ENCODE measurements at places on chromosomes 11 and 22. TPM values are rescaled to one million over a fixed set of nuclear protein-coding genes. Genes with fewer than 3 reads are reported as not detected.

The FGF19 gene
- total RNA-seq = not detected

The CBX7 gene
- total RNA-seq = 7.7 TPM

The NELL1 gene
- 2.2 TPM for total RNA-seq

The LAYN gene
- total RNA-seq = 4.5 TPM

The OPCML gene
- 0.82 TPM for total RNA-seq

The NXPE1 gene
- total RNA-seq = not detected

The CBY1 gene
- total RNA-seq = 46.1 TPM

The ADM2 gene
- 3.2 TPM for total RNA-seq

GRCh38 chr11:80846979-80847378 is 1406.1 kb upstream of the TENM4 start:
- no peak for DNase-seq

GRCh38 chr11:34926101-34926830 is 9.8 kb downstream of the PDHX start:
- DNase-seq = no peak

DNA sequence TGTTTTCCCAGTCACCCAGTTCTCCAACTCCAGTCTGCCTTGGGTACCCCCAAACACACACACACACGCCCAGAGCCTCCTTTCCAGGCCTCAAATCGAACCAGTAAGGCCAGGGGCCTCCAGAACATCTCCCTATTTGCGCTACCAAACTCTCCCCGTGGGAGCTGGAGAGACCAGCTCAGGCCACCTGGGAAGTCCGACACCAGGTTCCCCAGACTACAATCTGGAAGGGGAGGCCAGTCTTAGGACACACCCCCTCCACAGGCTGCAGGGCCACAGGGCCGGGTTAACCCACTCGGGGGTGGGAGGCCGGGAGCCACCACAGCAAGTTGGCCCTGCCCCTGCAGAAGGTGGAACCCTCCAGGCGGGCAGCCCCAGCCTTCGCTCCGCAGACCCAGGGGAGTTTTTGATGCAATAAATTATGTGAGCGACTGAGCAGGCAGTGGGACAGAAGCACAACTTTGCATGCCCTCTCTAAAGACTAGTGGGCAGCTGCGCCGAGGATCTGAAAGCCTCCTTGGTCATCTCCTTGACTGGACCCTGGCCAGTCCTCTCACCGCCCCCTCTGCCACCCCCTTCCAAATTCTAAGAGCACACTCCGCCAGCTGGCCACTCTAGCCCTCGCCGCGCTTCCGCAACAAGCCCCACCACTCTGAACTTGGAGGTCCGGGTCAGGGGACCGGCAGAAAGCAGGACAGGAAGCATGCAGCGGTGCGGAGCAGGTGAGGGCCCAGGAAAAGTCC is 2.8 kb downstream of the IGF2 start:
- no peak for DNase-seq

- DNase-seq = no peak
These were observed 12.6 kb downstream of the PARVA start for GRCh38 chr11:12389676-12390657.

- DNase-seq = no peak
These were observed 37.4 kb downstream of the PRDM10 start for GRCh38 chr11:129965248-129965647.

GRCh38 chr22:17121233-17122195 is at the start of gene TMEM121B:
TSS of gene TMEM121B (minus strand) at chr22:17121360. CDS start at chr22:17121127, 233 bp downstream.
- peak; percentile 66 for DNase-seq

DNA sequence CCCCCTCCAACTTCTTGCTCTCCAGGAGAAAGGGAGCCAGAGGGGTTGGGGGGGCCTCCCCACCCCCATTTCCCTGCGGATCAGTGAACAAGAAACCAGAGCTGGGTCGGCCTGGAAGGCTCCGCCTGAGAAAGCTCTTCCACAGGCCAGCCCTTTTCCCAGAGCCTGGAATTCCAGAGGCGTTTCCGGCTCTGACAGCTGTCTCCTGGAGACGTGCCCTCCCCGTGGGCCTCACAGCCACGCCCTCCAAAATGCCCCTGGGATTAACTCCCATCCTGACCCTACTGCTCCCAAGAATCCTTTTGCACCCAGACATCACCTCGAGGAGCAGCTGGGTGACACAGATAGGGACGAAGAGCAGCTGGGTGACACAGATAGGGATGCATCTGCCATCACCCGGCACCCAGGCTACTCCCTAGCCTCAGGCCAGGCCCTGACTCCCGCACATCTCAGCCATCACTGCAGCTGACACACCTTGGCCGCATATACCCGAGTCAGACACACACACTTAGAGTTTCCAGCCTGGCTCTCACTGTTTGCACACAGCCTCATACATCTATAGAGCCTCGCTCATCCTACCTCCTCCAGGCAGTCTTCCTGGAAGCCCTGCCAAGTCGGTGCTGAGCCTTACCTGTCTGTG is 7.6 kb upstream of the CDC42EP1 start:
- no peak for DNase-seq

- no peak for DNase-seq
These were observed 1.7 kb downstream of the MRGPRD start for GRCh38 chr11:68978931-68979594.

- no peak for DNase-seq
These were observed 76.2 kb downstream of the KCNC1 start for GRCh38 chr11:17810746-17811145.

DNA sequence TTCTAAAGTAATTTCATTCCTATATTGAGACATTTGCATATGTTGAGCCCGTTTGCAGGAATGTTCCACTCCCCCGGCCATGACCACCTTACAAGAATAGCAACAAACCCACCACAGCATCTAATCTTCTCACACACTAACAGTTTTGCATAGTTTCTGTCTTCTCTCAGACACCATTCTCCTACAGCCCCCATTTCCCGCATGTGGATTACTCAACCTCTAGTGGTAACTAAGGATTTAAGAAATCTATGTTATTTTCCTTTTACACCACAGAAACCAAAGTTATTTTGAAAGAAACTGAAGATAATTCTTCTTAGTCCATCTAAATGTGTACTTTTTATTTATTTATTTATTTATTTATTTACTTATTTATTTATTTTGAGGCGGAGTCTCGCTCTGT is 2.3 kb downstream of the MS4A4E start:
- no peak for DNase-seq

GRCh38 chr11:107592813-107593212 is 1.9 kb downstream of the ELMOD1 start:
- no peak for DNase-seq

- no peak for DNase-seq
These were observed 36.1 kb downstream of the UBASH3B start for GRCh38 chr11:122691549-122692150.

DNA sequence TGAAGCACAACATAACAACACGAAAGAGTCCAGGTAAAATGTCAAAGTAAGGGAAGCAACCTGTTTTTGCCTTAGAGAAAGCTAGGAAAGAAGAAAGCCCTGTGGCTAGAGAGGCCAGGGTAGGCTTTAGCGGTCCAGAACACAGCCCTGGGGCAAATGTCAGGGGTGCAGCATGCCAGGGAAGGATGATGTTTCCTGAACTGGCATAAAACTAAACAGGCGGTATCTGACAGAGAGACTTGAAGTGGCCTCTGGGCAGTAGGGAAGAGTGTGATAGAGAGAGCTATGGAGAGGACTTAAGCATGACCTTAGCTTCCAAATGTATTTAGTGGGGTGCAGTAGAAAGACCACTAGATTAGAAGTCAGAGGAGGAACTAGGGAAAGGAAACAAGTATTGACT is 103.5 kb downstream of the KCNC1 start:
- no peak for DNase-seq

DNA sequence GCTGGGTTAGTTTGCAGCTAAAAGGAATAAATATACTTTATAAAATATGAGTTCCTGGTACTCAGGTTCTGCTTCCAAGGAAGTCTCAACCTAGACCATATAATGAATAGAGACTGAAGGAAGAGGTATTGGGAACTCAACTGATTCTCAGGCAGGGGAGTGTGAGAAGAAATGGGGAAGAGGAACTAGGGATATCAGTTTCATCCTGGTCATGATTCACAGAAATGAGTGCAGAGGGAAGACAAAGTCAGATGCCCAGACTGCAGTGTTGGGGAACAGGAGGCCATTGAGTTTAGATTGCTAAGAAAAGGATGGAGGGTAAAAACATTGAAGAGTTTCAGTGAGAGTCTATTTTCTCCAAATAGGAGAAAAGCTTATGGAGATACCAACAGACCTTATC is 28.8 kb downstream of the PLAAT5 start:
- DNase-seq = no peak

Measured in progenitor cell of endocrine pancreas (in vitro differentiated cells).